ENCODE measurements at places on chromosomes 1 and 21.

GRCh38 chr1:5304702-5305101, 650.3 kb downstream of the AJAP1 start:
- DNase-seq: no peak

DNA sequence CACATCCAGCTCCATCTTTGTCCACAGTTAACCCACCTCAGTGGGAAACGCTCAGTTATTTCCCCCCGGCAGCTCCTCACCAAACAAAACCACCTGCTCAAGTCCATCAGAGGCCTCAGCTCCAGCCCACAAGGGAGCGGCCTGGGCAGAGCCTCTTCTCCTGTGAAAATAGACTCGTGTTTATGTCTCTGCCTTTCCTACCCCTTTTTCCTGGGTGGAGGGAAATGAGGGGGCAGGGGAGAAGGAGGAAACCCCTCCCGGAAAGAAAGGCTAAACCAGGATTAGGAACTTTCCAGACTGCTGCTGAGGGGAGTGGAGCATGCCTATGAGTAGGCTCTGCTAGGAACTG, 81.6 kb downstream of the PAX7 start:
- no peak for DNase-seq

DNA sequence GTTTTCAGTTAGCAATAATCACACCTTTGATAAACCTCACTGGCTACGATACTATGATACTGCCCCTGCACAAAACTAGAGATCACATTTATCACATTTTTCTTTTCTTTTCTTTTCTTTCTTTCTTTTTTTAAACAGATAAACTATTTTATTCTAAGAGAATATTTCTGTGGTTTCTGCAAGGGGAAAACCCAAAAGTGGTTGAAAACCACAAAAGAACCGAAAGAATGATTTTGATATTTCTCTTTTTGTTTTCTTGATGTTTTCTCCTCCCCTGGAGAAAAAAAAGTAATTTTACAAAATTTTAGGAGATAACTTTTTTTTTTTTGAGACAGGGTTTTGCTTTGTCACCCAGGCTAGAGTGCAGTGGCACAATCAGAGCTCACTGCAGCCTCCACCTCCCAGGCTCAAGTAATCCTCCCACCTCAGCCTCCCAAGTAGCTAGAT, 18.4 kb upstream of the FRRS1 start:
- no peak for DNase-seq

GRCh38 chr1:177984136-177984525, 14.3 kb upstream of the SEC16B start:
- DNase-seq: no peak

GRCh38 chr1:219927956-219928790, at the start of gene SLC30A10:
Gene SLC30A10, minus strand, starts transcription at chr1:219928557. Its CDS starts 117 bp downstream, at chr1:219928440.
- DNase-seq: no peak

DNA sequence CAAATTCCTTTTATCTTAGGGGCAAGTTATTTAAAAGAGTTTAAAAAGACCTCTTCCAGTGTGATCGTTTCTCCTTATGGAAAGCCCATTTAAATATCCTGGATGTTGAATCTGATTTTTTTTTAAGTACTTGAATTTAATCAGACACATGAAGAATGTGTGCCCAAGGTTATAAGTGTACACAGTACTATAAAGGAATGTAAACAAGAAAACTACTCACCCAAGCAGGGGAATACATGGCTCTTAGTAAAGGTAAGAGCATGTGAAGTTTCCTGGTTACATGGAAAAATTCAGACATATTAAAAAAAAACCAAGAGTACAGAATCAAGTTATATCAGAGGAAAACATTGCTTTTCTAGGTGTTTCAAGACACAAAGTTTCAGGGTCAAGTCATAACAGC, 546.9 kb downstream of the MATN1 start:
- no peak for DNase-seq

- no peak for DNase-seq
Observed at GRCh38 chr1:71324671-71325267, 243.9 kb upstream of the ZRANB2 start.

DNA sequence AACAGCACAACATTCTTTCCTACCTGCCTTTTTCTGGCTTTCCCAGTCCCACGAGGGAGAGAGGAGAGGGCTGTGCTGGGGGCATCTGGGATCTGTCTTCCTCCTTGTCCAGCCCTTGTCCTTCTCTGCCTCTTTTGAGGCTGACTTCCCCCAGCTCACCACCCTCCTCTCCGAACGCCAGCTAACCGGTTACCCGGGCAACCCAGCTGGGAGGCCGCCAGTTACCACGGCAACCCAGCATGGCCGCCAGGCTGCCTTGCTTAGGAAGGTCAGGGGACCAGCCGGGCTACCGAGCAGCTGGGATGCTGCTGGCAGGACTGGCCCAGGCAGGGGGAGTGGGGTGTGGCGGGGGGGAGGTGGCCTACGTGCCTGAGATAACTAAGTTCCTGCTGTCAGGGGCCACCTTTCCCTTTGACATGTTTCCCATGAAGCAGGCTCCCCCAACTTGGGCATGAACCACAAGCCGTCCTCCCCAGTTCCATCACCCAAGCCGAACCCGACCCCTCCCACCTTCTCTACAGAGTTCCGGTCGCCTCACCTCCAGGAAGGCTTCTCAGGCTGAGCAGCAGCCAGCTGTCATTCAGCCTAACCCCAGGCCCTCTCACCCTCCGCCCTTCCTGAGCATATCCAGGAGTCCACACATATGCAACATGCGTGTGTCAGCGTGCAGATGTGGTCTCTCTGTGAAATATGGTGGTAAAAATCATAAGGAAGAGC, 8.7 kb downstream of the PLEKHA6 start:
- no peak for DNase-seq

DNA sequence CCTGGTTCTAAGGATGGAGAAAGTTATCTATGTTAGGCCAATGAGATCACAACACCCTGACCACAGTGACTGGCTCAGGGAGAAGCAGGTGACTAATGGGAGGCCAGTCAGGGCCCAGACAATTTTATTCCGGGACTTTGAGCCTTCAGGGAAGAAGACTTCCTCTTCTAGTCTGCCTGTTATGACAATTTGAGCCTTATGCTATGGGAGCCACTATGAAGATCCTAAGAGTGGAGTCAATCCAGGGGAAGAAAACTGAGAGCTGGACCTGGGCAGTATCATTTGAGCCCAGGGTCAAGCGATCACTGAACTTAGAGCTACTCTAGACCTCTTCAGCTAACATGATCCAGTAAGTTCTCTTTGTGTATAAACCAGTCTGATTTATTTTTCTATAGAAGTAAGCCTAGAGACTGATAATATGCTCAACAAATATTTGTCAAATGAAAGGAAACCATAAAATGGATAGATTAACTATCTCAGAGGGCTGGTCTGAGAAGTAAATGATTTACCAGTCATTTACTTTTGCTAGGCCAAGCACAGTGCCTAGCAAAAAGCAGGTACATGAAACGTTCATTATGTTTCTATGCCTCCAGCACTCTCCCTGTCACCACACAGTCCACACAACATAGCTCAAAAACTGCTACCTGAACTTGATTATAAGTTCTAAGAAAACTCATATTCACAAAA, 4.2 kb upstream of the C1orf141 start:
- no peak for DNase-seq

- no peak for DNase-seq
Observed at GRCh38 chr1:54408147-54409066, 2.2 kb upstream of the SSBP3 start.

DNA sequence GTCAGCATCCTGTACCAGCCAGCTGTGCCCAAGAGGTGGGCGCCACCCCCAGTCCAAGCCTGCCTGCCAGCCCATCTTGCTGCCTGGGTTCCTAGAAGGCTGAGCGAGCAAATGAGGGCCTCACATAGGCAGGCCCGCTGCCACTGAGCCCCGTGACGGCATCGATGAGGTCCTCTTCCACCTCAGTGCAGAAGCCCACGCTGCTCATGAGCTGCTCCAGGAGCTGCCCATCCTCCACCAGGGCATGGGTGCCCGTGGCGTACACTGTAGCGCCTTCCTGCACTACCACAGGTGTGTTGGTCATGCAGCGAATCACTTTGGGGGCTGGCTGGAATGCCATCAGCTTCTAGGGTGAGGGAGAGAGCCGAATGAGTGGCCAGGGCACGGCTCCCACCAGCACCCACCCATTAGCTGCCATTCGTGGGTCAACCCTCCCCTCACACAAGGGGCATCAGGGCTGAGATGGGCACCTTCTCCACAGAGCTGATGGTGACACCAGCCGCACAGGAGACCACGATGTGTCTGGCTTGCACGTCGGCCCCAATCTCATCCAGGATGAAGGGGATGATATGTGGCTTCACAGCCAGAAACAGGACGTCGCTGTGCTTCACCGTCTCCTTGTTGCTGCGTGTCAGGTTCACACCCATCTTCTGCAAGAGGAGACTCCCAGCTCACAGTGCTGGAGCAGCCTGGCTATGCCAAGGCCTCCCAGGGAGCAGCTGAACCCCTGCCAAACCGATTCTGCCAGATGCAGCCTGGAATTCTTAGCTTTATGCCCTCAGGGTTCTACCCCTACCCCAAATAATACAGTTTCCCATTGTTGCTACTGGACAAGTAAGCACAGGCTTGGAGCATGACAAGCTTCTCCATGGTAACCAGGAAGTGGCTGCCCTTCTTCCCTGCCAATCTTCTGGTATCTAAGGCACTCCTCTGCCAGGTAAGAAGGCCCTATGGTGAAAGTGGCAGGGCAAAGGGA, 2.0 kb downstream of the PYCR2 start:
- DNase-seq: no peak

DNA sequence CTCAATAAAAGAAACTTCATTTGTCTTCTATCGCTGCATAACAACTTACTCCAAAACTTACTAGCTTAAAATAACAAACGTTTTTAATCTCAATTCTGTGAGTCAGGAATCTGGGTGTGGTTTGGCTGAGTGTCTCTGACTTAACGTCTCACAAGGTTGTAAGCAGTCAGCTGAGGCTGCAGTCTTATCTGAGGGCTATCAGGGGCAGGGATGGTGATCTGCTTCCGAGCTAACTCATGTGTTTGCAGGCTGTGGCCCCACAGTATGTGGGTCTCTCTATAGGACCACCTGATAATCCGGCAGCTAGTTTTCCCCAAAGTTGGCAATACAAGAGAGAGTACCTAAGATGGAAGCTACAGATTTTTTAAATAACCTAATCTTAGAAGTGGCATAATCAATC, 234.2 kb upstream of the FGGY start:
- DNase-seq: no peak

DNA sequence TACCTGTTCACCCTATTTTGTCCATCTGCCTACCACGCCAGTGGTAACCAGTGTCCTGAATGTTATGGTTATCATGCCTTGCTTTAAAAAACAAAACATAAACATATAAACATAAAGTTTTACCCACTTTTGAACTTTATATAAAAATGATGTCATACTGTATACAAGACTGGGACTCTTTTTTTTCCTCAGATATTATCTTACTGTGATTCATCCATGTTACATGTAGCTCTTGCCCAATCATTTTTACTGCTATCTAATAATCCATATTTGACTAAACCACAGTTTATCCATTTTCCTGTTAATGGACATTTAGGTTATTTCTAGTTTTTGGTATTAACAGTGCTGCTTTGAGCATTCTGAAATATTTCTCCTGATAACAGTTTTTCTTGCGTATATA, 78.8 kb downstream of the GPR161 start:
- DNase-seq: no peak
